ENCODE measurements at places on chromosomes 6 and 20.

GRCh38 chr6:42966571-42966970 lies 6.0 kb downstream of the GNMT start:
- DNase-seq: no peak

DNA sequence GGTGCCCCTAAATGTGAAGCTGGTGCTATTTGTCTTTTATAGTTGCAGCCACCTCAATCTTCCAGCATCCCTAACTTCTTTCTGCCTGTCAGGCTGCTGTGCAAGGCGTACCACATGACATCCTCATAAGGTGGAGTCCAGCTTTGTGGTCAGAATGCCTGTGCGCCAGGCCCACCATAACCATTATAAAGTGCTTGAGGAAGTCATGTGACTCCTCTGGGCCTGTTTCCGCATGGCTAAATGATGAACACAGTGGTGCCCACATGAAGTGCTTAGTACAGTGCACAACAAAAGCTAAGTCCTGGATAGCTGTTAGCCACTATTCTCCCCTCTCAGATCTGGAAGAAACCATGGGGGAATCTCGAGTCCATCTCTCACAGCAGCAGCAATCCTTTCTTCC lies 75.6 kb downstream of the INSM1 start:
- DNase-seq: no peak

DNA sequence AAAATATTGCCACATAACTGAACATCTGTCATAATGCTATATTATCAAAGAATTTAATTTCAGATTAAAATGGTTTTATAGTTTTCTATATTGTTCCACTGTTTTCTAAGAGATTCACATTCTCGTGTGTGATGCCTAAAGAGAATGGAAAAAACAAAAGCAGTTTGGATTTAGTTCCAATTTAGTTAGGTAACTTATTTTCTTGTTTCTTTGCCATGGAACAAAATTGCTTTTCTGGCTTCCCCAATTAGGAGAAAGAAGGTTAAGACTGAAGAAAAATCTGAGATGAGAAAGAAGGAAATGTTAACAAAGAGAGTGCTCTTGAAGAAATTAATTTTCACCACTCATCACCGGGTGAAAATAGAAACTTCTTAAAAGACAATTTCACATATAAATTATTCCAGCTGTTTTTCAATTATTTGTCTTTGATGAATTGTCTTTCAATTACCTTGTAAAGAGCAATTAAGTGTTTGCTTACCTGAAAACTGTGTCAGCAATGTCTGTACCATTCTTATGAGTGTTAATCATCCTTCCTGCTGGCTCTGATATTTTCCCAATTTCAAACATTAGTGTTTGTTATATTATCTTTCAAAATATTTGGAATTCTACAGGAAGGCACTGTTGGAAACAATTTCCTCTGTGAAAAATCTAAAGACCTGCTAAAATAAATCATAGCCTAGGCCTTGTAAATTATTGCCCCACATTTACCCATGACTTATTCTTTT lies 19.5 kb downstream of the PHACTR2 start:
- DNase-seq: no peak

- no peak for DNase-seq
Measured at GRCh38 chr6:15260099-15260821, 14.4 kb downstream of the JARID2 start.

DNA sequence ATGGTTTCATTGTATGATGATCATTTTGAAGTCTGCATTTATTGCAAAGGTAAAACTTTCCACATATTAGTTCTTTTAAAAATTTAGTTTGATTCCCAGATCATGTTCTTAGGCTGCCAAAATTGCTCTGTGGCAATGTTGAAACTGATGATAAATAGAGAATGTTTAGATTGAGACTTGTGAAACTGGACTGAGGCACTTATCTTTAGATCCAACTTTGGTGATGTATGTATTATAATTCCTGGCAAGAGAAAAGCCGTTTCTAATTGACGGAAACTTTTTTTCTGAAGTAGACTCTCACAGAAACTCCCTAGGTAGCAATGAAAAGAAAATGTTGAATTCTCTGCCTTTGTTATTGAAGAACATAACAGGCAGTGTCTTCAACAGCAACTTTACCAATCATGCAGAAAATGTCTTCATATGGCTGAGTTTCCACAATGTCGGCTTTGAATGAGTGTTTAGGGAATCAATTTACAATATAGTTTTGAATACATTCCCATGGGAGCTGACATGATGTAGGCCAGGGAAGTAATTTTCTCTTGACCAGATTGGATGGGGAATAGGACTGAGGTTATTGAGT lies 456.2 kb downstream of the CD109 start:
- no peak for DNase-seq

DNA sequence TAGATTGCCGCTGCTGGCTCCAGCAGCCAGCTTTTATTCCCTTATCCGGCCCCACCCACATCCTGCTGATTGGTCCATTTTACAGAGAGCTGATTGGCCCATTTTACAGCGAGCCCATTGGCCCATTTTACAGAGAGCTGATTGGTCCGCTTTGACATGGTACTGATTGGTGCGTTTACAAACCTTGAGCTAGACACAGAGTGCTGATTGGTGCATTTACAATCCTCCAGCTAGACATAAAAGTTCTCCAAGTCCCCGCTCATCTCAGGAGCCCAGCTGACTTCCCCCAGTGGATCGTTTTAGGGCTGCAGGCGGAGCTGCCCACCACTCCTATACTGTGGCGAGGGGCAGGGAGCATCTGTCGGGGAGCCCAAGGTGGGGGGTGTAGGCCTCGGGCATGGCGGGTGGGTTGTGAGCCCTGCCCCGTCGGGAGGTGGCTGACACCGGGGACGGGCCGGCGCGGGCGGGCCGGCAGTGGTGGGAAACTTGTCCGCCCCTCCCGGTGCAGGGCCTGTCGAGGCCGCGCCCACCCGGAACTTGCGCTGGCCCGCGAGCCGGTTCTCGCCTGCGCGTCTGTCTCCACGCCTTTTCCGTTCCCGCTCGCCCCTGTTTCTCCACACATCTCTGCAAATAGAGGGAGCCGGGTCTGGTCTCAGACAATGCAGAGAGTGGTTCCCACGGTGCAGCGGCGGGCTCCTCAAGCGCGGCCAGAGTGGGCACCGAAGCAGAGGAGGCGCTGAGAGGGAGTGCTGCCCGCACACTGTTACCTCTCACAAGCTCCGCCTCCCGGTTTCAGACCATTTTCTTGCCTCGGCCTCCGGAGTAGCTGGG lies 86.1 kb upstream of the STMND1 start:
- peak; percentile 17 for DNase-seq

- DNase-seq: no peak
Measured at GRCh38 chr20:13800728-13801134, 15.9 kb downstream of the NDUFAF5 start.

- no peak for DNase-seq
Measured at GRCh38 chr20:42150230-42150629, 532.1 kb upstream of the CHD6 start.

DNA sequence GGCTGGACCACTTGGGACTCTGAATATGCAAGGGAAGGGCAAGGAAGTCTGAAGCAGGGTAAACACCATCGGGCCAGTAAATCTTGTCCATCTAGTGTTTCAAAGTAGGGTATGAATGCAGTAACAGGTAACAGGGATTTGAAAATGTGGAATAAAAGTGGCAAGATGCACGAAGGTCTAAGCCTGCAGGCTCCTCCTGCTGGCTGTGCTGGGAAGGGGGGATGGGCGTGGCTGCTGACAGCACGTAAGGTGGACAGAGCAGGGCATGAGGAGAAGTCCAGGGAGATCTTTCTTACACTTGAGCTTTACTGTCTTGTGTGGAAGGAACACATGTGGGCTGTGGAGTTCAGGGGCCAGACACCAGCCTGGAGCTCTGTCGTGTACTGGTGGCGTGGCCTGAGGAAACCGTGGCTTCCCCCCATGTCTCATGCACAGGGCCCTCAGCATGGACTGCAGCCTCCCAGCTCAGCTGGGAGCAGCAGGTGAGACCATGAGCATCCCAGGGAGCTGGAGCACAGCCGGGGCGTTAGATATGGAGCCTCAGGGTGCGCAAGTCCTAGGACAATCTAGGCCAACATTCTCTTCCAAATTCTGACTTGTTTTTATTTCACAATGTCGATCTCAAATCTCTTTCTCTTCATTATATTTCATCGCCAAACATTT lies 84.5 kb downstream of the SLC22A23 start:
- no peak for DNase-seq

GRCh38 chr6:28551891-28552666 lies 26.4 kb downstream of the GPX5 start:
- DNase-seq: no peak

DNA sequence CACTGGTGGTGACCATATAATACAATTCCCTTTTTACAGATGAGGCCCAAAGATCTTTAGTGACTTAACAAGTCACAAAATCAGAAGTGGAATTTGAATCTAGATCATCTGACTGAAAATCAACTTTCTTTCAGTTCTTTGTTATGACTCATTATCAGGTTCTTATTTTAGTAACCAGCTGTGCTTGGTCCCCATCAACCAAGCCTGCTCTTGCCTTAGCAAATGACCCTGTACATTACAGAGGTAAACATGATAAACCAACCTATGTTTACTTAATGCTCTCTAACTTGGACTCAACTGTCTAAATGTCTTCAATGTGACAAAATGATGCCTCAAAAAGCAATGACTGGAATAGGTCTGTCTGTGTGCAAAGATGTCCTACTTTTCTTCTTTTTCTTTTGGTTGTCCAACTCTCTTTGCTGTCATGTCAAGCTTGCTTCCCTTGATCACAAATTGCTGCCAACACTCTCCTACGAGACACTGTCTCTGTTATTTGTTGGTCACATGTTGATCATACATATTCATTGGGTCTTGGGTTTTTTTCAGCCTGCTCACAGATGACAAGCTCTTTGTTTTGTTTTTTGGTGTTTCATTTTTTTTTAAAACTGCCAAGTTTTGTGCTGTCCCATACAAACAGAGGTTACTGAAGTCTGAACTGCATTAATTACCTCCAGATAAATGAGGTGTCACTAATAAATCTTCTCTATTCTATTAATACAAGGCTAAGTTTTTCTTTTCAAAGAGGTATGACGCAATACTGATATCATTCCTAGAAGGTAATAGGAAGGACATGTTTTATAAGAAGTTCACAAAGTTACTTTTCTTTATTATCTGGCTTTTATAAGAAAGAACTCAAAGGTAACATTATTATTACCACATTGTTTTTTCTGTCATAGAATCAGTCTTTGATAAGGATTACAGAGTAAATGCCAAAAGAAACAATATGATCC lies 62.2 kb upstream of the PLN start:
- DNase-seq: no peak

DNA sequence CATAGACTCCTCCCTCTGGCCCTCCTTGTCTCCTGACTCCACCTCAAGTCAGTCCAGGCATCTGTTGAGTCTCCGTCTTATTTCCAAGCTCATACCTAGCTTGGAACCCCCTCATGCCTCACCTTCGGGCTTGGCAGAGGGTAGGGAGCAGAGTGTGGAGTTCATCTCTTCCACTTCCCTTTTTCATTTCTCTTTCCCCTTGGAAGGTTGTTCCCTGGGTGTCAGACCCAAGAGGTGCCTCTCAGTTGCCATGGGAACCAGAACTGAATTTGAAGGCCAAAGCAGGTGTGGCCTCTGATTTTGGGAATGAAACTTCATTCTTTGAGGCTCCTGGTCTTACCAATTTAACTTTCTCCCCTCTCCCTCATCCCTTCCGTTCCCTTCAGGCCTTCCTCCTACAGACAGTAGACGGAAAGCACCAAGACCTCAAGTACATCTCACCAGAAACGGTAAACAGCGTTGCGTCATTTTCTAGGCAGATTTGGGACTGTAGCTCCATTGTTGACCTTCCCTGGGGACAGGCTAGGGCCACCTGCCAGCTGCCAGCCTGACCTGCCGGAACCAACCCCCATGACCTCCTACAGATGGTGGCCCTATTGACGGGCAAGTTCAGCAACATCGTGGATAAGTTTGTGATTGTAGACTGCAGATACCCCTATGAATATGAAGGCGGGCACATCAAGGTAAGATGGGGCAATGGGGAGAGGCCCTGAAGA lies 6.6 kb downstream of the CDC25B start:
- DNase-seq: no peak

DNA sequence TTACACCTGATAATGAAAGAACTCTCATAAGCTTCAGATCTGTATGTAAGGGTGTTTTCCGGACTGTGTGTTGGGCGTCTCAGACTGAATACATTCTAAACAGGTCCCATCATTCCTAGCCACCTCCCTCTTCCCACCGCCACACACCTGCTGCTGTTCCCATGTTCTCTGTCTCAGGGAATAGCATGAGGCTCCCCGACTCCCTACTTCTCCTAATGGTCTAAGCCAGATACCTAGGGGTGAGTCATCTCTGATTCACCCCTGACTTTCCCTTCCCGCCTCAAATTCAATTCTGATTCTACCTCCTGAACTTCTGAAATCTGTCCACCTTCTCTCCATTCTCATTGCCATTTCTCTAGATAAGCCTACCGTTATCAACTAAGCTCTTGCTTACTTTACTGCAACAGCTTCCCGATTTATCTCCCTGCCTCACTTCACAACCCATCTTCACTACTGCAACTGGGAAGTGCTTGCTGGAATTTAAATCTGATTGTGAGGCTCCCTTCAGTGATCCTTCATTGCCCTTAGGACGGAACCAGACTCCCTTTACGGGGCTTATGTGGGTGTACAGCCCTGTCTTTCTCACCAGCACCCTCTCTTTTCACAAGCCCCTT lies 1.6 kb downstream of the TMEM14A start:
- DNase-seq: no peak

DNA sequence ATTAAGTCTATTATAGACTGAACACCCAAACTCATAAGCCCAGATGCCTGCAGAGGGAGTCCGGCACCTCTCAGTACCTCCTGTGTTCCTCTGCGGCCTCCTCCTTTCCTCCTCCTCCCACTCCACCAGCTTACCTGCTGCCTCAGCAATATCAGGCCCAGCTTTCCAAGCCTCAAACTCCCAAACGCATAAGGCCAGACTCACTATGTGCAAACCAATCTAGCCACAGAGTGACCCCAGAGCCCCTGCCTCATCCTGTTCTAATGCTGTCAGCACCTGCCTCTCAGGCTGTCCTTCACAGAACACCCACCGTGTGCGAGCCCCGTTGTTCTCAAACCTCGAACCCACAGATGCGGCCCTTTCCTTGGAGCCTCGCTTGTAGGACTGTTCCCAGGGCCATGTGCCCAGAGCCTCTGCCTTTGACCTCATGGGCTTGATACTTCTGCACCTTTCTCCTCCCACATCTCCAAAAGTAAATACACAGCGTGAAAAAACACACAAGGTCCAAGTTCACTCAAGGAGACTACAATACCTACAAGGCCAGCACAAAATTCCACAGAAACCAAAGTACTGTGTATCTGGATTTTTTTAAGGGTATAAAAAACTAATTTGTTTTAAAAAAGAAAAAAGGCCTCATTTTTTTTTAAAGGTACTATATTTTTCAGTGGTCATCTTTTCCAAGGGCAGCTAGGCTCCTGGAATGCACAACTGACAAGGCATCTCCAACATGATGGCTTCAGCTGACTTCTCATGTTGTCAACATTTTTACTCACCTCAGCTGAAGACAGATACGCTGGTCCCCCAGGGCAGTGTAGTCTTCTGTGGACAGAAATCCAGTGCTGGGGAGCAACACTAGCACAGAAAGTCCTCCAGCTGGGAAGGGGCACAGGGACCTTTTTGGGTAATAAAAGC lies 52.3 kb downstream of the ABHD12 start:
- DNase-seq: no peak

DNA sequence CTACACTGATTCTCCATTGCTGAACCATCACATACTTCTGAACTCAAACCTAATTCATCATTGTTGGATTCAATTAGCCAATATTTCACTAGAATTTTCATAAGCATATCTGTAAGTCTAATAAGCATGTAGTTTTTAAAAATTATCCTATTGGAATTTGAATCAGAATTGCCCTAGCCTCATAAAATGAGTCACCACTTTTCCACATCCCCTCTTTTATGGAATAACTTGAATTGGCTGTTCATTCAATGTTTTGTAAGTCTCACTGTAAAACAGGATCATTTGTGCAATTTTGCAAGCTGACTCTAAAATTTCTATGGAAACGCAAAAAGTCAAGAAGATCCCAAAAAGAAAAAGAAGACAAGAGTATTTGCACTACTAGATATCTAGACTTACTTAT lies 141.0 kb downstream of the HACE1 start:
- no peak for DNase-seq

Measured in activated CD8-positive, alpha-beta memory T cell treated with anti-CD3 and anti-CD28 coated beads for 1 hour (primary cell).